Stimulated activated CD4-positive, alpha-beta T cell treated with anti-CD3 and anti-CD28 coated beads, Interleukin-4, amount 100 ng/mL, for 24 hours (primary cell): ENCODE measurements at places on chromosomes 2 and 18.

DNA sequence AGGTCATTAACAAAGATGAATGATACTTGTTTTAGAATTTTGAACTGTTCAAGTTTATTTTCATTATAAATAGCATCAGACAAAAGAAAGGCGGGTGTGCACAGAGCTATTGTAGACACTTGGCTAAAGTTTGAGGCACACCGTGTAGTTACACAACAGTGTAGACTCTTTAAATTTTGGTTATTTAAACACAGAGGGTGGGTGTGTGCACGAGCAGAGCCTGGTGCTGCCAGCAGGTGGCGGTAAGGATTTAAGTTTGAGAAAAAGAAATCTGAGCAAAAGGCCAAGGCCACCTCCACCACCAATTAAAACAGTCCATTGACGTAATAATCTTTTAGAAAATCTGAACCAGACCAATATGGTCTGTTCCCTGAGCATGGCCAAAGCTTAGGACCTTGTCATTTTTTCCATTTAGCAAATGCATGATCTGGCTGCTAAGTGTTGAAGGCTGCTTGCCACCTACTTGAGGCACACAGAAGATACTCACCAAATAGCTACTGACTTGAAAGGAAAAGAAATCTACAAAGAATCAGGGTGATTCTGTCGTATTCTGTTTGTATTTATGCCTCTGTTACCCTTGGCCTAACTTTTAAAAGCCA lies 14.3 kb downstream of the COPS7B start:
- peak; percentile 32 for DNase-seq

- DNase-seq = no peak
These were observed 29.4 kb upstream of the CHMP3 start for GRCh38 chr2:86592547-86593230.

DNA sequence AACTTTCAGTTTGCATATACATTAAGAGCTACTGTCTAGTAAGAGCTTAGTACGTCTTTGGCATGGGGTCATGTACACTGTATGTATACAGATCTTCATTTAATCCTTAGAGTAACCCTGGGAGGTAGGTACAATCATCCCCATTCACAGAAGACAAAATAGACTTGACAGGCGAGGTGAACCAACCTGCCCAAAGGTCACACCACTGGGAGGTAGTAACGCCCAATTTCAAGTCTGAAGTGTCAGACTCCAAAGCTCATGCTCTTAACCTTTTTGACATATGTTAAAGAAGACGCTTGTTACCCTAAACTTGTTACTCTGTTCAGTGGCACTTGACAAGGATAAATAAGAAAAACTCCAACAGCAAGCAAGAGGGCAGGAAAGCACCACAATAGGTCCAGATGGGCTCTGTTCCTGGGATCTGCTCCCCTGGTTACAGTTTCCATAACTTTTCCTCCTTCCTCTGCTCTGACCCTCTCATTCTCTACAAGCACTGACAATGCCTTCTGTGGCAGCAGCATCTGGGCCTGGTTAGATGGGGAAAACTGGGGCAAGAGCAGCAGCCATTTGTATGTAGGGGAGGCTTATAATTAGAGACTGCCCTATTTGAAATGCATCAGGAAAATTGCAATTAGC lies 64.7 kb upstream of the SERTAD2 start:
- DNase-seq = no peak

DNA sequence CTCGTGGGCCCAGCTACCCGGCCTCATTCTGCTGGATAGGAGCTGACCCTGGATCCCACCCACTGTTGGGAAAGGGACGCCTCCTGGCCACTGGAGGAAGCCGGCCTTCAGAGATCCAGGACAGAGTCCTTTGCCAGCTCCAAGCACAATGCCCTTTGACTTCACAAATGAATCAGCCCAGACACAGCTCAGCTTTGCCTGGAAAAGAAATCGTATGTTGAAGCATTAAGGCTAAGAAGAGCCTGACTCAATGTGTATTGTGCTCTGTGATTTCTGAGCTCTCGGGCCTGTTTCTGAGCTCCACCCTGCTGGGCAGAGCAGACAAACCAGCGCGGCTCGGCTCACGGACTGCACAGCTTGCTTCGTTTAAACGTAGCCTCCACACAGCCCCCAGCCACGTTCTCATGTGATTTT lies 162.9 kb upstream of the APCDD1 start:
- DNase-seq = no peak

- no peak for DNase-seq
These were observed 212.7 kb upstream of the COPS8 start for GRCh38 chr2:236872981-236873380.

DNA sequence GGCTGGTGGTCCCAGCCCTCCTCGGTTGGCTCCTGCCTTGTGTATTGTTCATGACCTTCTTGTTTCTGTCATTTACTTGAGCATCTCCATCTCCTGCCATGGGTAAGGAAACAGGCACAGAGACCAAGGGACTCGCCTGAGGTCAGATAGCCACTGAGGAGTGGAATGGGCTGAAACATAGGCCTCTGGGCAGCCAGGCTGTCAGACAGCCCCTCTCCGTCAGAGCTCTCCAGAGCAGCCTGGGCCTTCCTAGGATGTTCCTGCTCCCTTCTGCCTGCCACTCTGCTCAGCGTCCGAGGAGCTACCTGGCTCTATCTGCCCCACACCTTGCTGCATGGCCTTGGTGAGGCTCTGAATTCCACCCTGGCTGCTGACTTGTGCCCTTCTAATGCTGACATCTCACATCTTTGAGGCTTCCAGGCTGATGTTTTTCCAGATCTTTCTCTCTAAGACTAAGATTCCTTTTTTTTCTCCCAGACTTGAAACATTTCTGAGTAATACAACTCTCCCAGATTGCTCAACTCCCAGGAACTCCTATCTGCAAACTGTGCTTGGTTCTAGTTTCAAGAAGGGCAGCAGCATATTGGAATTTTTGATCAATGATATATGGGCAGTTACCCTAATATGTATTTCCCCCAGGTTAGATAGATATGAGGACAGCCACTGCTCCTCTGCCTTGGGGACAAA lies 67.7 kb downstream of the MCFD2 start:
- DNase-seq = no peak

DNA sequence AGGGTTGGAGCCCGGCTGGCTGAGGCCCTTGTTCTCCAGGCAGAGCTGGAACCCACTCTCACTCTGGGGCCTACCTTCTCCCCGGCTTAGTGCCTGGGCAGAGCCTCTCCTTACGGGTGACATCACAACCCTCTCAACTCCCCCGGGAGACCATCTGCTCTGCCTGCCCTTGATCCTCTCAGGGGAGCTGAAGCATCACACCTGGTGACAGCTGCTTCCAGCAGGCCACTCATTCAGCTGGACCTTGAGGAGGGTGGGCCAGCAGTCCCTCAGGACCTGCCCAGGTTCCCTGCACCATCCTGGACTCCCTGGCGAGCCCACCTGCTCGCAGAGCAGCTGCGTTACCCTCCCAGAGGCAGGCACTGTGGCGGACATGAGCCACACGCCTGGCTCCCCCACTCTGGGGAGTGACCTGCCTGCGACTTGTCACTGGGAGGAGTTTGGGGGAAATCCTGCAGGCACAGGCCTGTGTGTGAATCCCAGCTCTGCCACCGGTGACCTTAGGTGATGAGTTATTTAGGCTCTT lies 13.1 kb downstream of the HS6ST1 start:
- DNase-seq = no peak

DNA sequence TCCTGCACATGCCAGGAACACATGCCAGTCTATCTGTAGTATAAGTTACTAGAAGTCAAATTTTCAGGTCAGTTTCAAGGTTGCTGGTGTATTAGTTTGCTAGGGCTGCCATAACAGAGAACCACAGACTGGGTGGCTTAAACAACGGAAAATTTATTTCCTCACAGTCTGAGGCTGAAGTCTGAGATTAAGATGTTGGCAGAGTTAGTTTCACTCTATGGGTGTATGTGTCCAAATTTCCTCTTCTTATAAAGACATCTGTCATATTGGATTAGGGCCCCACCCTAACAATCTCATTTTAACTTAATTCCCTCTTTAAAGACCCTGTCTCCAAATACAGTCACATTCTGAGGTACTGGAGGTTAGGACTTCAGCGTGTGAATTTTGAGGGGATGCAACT lies 26.5 kb downstream of the B3GNT7 start:
- DNase-seq = no peak

- DNase-seq = no peak
These were observed 5.6 kb downstream of the PKDCC start for GRCh38 chr2:42053482-42053790.

DNA sequence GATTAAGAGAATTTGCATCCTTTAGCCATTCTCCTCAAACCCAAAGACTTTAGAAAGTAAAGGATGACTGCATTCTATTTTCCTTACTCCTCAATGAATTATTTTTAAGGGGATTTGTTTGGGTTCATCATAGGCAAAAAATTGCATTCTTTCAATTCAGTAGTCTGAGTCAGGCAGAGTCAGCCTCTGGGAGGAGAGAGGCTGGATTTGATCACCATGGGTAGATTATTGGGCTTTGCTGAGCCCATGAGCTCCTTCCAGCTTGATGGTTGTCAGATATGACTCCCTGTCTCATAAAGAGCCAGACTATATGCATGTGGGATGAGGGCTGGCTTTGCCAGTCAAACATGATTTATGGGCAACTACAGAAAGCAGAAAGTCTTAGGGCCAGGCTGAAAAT lies 101.2 kb downstream of the KCNS3 start:
- no peak for DNase-seq

- DNase-seq = no peak
These were observed 20.0 kb upstream of the OTOS start for GRCh38 chr2:240160291-240161086.

- no peak for DNase-seq
These were observed 162.2 kb downstream of the LRRC30 start for GRCh38 chr18:7393080-7393479.
